ENCODE measurements at places on chromosomes 1 and 21.

DNA sequence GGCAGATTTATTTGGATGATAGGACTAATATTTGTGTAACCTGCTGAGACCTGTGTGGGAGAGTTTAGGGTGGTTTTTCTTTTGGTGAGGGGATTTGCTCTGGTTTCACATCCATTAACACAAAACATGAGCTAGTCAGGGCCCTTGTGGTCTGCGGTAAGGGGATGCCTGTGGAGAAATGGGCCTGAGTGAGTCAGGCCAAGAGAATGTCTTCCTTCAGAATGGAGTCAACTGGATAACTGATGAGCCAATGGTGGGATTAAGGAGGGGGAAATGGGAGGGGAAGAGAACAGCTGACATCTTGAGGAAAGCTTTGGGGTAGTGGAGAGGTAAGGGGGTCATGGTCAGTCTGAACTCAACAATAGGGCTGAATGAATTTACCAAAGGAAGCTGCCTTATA, 13.9 kb downstream of the WNT2B start:
- no peak for DNase-seq

DNA sequence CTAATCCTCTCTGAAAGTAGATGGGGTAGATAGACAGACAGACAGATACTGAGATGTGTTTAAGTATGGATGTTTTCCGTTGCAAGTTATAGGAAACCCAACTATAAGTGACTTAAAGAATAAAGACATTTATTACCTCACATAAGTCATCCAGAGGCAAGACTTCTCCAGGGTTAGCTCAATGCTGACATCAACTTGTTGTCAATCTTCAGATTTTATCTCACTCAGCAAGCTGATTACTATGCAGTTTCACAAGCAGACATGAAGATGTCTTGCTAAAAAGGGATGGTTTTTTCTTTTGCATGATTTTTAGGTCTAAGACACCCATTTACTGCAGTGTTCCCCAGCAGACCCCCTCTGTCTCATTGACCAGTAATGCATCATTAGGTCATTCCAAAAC, 30.7 kb upstream of the ZNF362 start:
- DNase-seq: no peak

DNA sequence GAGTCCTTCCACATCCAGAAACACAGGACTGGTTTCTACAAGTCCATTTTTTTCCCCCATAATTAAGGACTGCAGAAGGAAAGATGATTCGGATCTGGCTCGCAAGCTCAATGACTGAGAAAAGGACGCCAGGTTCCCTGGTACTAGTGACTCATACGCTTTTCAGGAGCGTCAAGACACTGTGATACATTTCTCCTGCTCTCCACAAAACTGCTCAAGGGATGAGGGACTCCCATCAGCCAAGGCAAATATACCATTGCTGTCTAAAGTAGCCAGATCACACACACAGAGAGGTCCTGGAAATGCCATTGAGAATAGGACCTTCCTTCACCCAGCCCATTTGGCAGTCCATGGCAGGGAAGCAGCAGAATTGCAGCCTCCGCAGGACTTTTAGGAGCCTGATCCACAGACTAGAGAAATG, 253.6 kb upstream of the IRF2BP2 start:
- no peak for DNase-seq

- no peak for DNase-seq
These were observed 1.3 kb downstream of the LY9 start for GRCh38 chr1:160797271-160797709.

GRCh38 chr1:231953660-231954059, 327.1 kb downstream of the DISC1 start:
- DNase-seq: no peak

- DNase-seq: no peak
These were observed 41.5 kb downstream of the CBS start for GRCh38 chr21:43034101-43034500.

DNA sequence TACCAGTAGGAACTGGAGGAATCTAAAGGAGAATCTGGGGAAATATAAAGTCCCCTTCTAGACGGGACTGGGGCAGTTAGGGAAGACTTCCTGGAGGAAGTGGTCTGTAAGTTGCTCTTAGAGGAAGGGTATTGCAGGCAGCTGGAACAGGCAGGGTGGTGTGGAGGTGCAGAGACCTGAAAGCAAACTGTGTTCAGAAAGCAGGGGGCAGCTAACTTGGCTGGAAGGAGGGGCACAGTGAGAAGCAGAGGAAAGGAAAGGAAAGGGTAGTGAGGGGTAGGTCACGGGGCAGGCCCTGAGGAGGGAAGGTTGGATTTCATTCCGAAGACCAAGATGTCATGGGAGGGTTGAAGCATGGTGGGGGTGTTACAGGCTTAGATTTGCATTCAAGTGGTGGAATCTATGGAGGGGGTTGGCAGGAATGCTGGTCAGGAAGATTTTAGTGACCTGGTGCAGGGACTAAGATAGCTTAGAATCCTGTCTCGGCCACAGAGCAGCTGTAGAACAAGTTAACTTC, 240.7 kb downstream of the FOXD2 start:
- no peak for DNase-seq

DNA sequence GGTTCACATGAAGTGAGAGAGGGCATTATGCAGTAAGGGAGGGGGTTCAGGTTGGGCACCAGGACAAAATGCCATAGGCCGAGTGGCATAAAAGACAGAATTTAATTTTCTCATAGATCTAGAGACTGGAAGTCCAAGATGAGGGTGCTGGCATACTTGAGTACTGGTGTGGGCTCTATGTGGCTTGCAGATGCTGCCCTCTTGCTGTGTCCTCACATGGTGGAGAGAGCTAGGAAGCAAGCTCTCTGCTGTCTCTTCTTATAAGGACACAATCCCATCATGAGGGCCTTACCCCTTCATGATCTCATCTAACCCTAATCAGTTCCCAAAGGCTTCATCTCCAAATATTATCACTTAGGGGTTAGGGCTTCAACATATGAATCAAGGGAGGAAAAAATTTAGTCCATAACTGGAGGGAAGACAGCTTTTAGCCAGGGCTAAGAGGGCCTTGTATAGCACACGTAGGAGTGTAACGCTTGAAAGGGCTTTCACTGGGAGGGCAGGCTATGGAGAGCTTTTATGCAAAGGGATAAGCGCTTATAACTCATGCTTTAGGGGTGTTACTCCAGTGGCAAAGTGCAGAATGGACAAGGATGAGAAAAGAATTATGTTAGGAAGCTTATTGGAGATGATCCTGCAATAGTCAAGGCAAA, 64.5 kb downstream of the PLPPR5 start:
- no peak for DNase-seq

DNA sequence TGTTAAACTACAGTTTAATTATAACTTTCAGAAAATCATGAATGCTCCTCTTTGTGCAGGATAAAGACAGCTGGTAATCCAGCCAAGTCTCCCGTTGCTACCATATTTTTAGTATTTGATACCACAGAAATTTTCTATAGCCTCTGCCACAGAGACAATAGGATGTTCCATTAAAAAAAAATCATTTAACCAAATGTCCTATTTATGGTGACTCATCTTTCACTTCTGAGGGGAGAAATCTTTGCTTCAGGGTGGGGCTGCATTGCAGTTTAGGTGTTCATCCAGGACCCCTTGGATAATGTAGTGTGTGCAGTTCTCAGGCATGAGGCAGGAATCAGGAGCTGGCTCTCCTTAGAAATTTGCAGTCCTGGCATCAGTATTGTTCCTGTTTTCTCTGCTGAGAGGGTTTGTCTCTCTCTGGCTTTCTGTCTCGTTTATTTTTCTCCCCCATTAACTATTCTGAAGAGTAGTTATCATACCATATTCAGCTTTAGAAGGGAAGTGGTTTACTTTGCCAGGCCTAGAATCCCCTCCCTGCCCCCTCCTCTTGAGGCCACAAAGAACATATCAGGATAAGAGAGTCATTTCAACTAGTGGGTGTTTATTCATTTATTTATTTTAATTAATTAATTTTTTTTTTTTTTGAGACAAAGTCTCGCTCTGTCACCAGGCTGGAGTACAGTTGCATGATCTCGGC, 3.1 kb downstream of the PRUNE1 start:
- DNase-seq: no peak

DNA sequence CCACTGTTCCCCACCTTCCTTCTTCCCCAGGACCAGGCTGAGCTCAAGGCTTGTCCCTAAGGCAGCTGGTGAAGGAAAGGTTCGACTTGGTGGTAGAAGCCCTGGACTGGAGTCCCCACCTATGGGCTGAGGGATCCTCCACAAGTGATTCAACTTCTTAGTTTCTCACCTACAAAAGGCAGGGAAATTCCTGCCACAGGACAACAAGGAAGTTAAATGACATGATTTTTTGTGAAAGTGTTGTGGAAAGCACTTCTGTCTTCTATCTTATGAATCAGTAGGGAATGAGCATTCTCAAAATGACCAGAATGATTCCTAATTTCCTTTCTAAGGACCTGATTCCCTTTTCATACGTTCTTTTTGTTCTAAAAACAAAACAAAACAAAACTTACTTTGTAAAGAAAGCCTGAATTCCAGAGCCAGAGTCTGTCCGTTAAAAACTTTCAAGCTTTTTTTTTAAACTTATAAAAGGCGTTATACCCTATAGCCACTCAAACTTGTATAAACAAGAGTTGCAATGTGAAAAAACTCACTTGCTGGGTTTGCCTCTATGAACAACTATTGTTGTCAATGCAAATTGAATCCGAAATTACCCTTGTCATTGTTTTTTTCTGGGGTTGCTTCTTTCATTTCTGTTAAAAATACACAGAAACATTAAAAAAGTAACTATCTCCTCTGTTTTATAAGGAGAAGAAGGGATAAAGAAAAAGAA, 12.2 kb downstream of the KCNJ15 start:
- DNase-seq: no peak

DNA sequence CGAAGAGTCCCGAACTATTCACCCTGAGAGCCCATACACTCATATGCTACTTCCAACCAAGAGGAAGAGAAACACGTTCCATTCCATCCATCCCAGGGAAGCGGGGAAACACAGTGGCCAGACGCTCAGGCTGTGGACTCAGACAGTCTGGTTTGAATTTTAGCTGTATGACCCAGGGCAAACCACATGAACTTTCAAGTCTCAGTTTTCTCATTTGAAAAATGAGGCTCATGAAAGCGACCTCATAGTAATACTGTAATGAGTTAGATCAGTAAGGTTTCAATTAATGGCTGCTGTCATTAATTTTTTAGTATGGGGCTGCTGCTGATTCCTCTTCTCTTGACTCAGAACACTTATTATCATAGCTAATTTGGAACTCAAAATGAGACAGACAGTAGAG, 1.5 kb downstream of the FCRL4 start:
- DNase-seq: no peak
